ENCODE measurements at places on chromosomes 7 and 10.
A peak's percentile ranks its signal among the peaks of the same experiment; 100 is the strongest.

DNA sequence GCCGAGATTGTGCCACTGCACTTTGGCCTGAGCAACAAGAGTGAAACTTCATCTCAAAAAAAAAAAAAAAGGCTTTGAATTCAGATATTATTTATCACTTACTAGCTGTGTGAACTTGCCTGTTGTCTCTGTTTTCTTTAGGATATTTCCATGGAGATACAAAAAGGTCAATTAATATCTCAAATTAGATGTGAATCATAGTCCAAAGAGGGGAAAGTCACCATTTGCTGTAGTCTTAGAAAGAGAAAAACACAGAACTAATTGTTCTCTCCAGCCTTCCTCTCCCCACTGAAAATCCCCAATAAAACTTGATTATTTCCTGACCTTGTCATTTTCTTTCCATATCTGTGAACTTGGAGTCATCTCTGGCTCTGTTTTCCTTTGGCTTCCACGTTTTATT lies 21.2 kb downstream of the HEPACAM2 start:
- no peak for DNase-seq

GRCh38 chr10:96292971-96293920 lies 11.0 kb upstream of the DNTT start:
- DNase-seq = peak; percentile 45

DNA sequence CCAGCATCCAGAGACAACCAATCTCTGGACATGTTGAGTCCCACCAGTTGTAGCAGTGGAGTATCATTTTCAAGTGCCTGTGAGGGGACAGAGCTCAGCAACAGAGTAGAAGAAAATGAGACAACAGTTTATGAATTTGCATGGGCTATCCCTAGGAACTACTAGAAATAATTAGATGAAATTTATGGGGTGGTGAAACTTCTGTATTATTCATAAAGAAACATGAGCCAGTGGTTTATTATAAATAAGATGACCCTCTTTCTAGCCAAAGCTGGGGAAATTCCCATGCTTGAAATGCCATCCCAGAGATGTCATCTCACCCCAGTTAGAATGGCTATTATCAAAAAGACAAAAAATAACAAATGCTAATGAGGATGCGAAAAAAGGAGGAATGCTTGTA lies 55.1 kb upstream of the ITGB8 start:
- DNase-seq = peak; percentile 31

GRCh38 chr10:101357958-101358357 lies 4.0 kb downstream of the BTRC start:
- DNase-seq = no peak

DNA sequence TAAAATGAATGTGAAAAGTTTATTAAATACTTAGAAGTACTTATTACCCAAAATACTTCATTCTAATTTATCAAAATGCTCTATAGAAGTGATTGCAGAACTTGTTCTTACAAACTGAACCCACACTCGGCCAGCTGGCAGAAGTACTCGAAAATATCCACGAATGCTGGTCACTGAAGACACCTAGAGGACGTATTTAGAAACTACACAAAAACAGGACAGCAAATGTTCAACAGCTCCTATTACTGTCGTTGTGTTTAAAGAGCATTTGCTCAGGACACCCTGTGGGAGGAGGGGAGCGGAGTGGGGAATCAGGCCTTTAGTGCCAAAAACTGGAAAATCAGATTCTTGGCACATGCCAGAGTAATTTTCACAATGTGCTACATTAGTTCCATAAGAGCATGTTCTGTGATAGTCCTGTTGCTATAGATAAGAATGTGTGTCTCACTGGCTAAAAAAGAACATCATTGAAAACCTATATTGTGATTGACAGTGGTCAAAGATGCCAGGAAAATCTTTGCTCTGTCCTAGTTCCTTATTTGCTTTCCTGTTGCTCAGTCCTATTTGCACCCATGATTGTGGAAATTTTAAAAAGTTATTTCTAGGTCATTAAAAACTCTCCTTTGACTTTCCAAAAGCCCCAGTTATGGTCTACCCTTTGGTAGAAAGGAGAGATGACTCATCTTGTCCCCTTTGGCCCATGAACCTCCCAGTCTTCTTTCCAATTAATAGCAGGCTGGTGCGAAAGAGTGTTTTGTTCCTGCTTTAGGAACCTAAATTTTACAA lies 49.0 kb upstream of the NRBF2 start:
- DNase-seq = peak; percentile 61

DNA sequence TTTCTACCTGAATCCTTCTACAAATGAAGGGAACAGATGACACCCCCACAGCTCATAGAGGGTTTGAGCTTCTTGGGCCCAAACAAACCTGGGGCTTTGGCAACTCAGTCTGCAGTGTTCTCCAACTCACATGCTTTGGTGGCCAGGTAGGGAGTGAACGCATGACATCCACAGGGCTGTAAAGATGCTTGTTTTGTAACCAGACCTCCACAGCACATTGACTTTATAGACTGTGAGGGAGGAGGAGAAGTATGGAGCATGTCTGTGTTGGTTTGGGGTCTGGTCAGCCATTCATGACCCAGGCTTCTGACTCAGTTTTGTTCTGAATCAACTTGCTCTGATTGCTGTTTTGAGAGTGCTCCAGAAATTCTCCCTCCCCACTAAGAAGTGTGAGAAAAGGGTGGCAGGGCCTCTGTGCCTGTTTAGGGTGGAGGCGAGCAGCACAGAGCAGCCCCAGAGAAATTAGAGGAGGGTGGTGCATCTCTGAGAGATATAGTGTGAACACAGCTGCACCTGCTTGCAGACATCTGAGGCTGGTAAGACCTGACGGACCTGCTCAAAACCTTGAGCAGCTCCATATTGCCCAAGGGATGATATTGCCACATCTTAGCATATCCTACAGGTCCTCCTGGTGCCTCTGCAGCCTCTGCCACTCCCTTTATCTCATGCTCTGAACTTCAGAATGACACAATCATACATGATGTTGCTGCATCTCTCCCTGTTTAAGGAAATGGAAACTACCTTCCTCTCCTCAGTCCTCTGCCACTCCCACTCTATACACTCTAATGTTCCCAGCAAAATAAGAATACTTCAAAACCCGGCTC lies 287.7 kb downstream of the ABCA13 start:
- no peak for DNase-seq

- DNase-seq = no peak
These were observed 1.8 kb downstream of the INPP5A start for GRCh38 chr10:132539431-132539839.

DNA sequence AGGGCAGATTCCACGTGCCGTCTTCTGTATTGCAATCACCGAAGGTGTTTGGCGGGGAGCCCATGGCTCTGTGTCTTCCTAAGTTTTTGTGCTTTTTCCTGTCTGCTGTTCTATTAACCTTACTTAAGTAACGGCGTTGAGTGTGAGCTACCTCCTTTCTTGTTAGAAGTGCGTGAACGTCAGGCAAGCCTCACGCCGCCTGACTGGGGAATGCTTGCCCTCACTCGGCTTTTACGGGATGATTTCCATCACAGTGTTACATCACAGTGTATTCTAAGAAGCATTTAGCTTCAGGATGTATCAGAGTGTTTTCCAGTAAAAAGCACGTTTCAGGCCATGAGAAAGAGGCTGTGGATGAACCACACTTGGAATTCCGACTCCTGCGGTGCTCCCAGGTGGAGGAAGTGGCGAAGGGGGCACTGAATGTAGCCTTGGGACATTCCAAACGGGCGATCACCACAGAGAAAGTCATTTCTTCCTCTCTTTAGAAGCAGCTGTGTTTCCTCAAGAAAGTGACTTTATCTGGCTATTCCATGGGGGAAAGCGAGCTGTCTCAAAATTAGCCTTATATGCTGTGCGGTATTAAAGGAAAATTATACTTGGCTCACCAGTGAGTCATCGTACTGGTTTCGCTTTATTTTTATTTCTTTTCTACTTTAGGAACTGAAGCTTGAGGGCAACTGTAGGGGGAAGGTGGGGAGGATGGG lies 290.7 kb downstream of the KLF6 start:
- no peak for DNase-seq

- DNase-seq = peak; percentile 47
These were observed 1.3 kb upstream of the FZD8 start for GRCh38 chr10:35643151-35644049.

- no peak for DNase-seq
These were observed 124.9 kb downstream of the ANLN start for GRCh38 chr7:36514289-36515243.
